Right ventricle myocardium superior (tissue), 1 donor: ENCODE measurements at places on chromosomes 2 and 18. TPM values are rescaled to one million over a fixed set of nuclear protein-coding genes. Genes with fewer than 3 reads are reported as not detected.

MRO gene
- 5.3 TPM for total RNA-seq

PLEKHH2 gene
- 1.2 TPM for total RNA-seq

DNA sequence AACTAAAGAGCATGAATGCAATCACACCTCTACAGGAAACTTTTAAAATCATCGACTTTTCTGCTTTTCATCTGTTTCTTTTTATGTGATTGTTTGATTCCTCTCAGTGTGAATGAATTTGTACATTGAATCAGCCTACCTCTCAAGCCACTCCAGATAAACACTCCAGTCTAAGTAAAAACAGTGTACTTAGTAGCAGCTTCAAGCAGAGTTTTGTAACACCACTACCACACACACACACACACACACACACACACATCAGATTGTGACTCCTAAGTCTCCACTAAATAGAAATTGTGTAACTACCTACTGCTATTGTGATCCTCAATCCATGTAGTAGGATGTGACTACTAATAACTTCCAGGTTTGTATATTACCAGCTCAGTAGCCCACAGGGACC is 65.3 kb upstream of the EPB41L5 start:
- no peak for DNase-seq

DNA sequence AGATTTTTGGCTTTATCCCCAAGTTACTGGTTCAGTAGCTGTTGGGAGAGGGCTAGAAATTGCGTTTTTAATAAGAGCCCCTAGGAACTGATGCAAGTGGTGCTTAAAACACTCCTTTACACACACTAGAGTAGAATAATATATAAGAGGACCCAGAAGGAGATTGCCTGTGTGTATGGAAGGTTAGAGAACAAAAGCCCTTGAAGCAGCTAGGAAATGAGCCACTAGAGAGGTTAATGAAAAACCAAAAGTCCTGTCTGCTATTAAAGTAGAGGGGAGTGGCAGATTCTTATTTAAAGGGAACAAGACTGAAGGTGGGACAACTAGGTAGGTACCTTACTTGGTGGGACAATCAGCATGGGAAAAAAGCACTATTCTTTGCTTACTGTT is 14.4 kb upstream of the SLC39A10 start:
- no peak for DNase-seq

GRCh38 chr2:9663008-9663879 is 32.4 kb upstream of the YWHAQ start:
- no peak for DNase-seq

DNA sequence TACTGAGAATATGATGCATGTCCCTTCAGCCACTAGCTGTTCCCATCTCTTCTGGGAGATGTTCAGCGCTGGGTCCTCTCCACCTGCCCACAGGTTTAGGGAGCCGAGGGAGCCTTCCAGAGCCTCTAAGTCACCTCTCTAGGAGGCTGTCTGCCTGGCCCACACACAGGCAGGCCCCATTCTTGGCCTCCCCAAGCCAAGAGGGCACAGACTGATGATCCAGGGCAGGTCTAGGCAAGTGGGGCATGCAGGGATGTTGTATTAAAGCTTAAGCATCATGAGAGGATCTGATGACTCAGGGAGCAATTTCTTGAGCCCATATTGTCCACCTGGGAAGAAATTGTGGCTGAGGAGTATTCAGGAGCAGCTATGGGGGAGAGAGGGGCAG is 19.9 kb downstream of the TMSB10 start:
- no peak for DNase-seq

DNA sequence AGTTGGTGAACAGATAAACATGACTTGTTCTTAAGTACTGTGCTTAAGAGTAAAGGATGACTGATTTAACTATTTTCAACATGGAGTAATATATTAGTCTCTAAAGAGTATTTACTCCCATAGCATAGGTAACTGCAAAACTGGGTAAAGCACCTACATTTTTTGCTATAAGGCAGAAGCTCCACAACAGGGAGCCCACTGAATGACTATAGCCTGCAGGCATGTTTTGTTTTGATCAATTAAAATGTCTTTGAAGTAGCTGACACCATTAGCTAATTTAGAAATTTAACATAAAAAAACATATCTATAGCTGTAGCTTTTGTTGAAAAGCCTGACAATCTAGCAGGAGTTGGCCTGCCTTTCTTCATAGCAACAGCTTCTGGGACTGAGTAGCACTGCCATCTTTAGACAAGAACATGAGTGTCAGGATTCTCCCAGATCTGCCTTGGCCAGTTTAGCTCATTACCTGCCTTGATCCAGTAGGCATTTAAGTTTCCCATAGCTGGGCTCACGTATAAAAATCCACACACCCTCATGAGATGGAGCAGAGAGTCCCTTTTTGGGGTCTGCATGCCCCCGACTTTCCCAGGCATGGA is 1935.1 kb upstream of the PIK3C3 start:
- DNase-seq = no peak

DNA sequence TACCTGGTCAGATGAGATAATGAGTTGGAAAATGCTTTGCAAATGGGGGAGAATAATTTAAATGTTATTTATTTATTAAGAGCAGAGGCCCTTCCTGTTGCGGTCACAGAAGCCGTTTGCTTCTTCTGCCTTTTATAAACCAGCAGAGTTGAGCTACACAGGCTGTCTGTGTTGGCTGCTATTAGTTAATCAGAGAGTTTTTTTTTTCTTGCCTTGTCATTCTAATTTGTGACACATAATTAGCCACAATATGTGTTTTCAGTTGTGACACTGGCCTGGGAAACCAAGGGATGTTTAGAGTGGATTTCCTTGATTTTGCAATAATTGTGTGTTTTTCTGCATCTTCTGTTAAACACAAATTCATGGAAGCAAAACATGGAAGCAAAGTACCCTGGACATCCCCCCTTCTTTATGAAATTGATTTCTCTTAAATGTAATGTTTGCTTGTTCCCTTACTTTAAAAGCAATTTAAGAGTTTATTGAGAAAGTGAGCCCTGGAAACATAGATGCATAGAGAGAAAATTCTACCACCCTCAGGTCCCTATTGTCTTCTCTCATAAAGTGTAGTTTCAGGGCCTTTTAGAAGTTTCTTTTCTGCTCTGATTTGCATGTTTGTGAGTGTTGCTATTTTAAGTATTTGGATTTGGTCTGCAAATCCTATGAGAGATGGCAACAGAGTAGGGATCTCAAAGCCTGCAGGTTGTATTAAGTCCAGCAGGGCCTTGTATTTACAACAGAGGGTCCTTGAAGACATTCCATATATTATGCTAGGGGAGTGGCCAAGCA is 22.8 kb upstream of the IL37 start:
- no peak for DNase-seq

DNA sequence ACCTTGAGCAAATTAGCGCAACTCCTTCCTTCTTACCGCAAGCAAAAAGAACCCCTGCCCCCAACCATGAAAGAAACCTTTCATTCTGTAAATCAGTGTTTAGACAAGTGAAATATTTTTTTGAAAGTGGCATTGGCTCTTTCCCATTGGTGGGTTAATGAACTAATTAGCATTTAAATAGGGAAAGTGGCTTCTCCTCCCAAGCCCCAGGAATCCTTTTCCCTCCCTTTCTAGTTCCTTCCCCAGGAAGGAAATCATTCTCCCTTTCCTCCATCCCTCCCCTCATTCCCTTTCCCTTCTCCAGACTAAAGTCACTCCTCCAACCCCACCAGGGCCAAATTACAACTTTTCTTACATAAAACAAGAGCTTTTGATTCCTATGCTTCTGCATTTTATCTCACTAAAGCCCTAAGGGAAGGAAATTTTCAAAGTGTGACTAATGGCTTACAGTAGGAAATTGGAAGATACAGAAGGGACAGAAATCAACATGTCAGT is 22.9 kb upstream of the TYMS start:
- DNase-seq = no peak
